Stimulated activated CD8-positive, alpha-beta memory T cell treated with anti-CD3 and anti-CD28 coated beads, Interleukin-4, amount 100 ng/mL, for 1 hour (primary cell): ENCODE measurements at places on chromosomes 1 and 21.

GRCh38 chr1:216922406-216922805, 199.2 kb upstream of the ESRRG start:
- DNase-seq = no peak

GRCh38 chr1:151199873-151200581, 1.7 kb downstream of the PIP5K1A start:
- DNase-seq = no peak

GRCh38 chr1:176208034-176208433, 948 bp upstream of the COP1 start:
- DNase-seq = no peak

GRCh38 chr21:35239811-35240219, 190.7 kb upstream of the RUNX1 start:
- DNase-seq = no peak

- no peak for DNase-seq
Observed at GRCh38 chr1:89672489-89673183, 39.7 kb downstream of the LRRC8C start.

DNA sequence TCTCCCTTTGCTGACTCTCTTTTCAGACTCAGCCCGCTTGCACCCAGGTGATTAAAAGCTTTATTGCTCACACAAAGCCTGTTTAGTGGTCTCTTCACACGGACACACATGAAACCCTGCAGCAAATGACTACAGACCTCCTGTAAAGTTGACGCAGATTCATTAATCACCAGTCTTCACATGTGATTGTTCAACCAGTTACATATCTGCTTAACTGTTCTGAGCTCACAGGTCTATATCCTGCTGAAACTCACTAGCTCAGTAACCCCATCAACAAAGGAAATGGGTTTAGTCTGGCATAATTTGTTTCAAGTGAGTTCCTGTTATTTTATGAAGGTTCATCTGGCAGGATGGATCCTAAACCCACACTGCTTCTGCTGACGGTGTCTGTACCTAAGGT, 68.4 kb upstream of the GJA8 start:
- no peak for DNase-seq

GRCh38 chr1:200893411-200893901, 1.2 kb upstream of the INAVA start:
- no peak for DNase-seq

- no peak for DNase-seq
Observed at GRCh38 chr1:234618737-234619049, 8.7 kb upstream of the IRF2BP2 start.

- no peak for DNase-seq
Observed at GRCh38 chr1:213931836-213932235, 55.9 kb upstream of the PROX1 start.

- DNase-seq = no peak
Observed at GRCh38 chr1:156246781-156247459, 936 bp downstream of the PAQR6 start.

- peak; percentile 17 for DNase-seq
Observed at GRCh38 chr21:20997636-20998455, at the start of gene NCAM2. Gene NCAM2 (plus strand): TSS chr21:20998409.

DNA sequence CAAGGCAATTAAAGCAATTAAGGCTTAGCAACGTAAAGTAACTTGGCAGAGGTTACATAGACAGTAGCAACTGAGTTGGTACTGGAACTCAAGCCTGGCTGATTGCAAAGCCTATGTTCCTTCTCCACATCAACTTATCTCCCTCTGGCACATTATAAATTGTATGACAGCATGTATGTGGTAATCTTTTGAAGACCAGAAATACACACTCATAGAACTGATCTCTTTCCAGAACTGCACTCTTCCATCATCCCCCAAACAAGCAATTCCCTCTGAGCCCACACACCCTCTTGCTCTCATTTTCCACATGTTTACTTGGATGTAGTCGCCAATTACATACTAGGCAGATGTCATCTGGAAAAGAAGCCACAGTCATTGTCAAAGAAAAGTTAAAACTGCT, 502.2 kb downstream of the PLPP3 start:
- DNase-seq = no peak

DNA sequence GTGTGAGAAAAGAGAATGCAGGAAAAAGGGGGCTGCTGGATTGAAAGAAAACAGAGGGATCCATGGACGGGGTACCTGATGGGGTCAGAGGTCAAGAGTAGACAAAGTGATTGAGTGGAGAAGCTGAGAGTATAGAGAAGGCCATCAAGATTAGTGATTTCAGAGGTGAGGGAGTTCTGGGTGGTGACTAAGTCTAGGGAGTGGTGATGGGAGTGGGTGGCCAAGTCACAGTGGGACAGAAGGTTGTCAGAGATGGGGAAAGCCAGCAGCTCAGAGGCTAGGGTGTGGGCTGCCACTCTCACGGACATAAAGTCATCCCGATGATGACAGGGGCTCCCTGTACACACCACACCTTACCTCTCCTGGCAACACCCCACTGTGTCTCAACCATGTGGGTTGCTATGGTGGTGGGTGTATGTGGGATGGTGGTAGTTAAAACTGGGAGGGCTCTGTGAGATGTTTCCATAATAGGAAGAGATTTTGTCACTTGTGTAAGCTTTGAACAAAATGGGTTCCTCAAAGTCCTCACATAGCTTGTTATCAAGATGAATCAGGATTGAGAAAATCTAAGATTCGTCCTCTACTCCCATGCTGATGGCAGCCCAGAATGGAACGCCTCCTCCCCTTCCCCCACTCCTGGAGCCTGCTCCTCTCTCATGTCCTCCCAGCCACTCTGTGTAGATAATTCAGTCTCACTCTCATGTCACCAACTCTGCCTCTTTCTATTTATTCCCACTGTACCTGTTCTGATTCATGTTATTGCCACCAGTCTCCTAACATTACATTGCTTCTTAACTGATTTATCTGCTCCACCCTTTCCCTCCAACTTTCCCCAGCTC, 20.3 kb upstream of the CSF1 start:
- no peak for DNase-seq

DNA sequence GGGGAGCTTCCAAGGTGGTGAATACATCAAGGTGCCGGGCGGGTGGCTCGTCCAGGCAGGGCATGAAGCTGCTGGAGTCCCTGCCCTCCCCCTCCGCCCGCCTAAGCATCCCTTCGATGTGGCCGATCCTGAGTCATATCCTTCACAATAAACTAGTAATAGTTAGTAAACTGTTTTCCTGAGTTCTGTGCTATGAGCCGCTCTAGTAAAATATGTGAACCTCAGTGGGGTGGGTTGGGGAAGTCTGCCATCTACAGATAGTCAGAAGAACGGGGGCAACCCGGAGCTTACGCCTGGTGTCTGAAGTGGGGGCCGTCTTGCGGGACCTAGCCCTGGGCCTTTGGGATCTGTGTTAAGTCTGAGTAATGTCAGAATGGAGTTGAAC, 21.6 kb downstream of the C2CD2 start:
- no peak for DNase-seq

GRCh38 chr1:167512046-167512654, 6.2 kb downstream of the CD247 start:
- DNase-seq = no peak

DNA sequence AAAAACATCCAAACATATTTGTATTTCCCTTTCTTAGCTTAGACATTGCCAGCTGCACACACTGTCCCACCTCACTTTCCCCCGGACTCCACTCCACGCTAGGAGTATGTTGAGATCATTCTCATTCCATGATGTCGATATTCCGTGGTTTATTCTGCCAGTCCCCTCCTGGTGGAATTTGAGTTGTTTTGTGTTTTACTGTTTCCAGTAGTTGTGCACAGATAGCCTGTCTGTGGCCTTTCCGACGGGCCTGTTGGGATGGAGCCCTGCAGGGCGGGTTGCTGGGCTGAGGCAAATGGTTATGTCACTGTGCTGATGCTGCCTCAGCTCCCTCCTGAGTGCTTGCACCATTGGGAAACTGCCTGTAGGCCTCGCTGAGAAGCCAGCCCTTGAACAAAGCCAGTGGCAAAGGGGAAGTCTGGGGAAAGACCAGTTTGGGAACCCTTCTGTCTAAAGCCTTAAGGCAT, 12.8 kb downstream of the TRAPPC10 start:
- no peak for DNase-seq

DNA sequence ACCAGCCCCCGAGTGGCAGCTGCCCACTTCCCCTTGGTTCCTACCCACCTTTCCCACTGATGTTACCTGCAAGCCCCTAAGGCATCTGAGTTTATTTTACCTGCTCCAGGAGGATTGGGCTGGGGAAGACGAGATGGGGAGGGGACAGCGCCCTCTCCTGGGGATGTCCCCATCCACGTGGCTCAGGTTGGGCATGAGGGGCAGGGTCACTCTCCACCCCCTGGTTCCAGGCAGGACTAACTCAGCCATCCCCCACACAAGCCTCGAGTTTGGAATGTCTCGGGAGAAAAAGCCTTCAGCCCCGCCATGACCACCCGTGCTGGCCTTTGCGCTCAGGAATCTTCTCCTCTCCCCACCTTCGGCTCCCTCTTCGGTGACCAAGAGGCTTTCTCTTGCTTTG, 90.0 kb downstream of the ARHGEF10L start:
- DNase-seq = no peak

GRCh38 chr21:42111470-42111743, 40.3 kb downstream of the UMODL1 start:
- no peak for DNase-seq

- no peak for DNase-seq
Observed at GRCh38 chr1:41812051-41812450, 106.7 kb downstream of the HIVEP3 start.
